ENCODE measurements at places on chromosomes 11 and 22.

DNA sequence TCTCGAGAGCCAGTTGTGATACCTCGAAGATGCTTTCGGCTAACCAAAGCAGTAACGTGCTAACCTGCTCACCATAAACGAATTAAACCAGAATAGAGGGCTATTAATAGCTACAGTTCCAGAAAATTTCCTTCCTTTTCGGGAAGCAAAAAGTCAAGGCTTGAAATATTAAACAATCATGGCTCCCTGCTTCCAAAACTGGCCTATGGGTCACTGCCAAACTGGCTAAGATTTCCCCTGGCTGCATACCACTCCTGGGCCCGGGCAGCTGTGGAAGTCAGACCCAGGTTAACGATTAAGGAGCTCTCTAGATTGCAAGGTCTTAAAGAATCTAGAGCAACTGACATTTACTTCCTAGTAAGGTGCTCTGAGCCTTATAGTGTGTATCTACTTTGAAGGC is 1.7 kb downstream of the AMOTL1 start:
- no peak for DNase-seq

DNA sequence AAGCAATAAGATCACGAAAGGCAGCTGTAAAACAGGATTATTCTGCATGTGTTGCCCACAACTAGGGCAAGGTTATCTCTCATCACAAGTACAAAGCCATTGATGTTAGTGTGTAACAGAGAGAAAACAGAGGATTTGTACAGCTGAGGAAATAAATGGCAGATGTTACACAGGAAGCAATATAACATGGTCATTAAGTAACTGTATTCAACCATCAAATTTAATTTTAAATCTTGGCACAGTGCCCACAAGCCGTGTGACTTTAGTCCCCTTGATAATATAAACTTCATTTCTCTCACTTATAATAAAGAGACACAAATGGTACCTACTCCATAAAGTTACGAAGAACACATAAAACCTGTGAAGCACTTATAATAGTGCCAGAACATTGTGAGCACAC is 17.3 kb downstream of the OR51E2 start:
- DNase-seq: no peak

DNA sequence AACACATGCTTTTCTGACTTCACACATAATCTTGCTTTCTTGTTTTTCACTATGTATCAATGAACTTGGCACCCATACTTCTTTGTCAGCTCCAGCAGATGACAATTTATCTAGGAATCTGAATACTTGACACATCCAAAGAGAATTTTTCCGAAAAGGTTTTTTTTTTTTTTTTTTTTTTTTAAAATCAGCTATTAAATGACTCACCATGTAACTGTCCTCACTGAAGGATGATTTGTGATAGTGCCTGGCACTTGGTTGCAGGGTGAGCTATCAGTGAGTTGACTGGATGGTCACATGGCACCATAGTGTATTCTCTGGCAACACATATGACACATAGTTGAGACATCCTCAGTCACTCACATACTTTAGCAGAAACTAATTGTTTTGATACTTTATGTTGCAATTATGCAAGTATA is 133.4 kb upstream of the E2F8 start:
- no peak for DNase-seq

GRCh38 chr11:22165759-22166513 is 26.9 kb upstream of the ANO5 start:
- no peak for DNase-seq

DNA sequence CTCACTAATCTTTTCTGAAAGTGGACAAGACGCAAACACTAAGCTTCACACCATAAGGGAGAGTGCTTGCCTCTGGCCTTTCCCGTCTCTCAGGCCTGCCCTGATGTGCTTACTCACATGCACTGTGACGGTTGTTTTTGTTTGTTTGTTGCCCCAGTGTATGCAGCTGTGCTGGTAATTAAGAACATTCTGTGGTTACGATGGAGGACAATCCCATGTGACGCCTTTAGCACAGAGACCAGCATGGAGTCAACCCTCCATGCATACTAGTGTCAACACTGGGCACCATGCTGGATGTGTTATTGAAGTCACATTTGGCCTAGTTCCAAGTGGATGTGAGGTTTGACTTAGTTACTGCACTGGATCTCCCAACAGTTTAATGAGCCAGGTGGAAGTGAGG is 27.8 kb upstream of the CDON start:
- no peak for DNase-seq

GRCh38 chr11:774873-775592 is 2.3 kb downstream of the GATD1 start:
- DNase-seq: no peak

- DNase-seq: no peak
Observed at GRCh38 chr11:123452794-123453193, 22.7 kb downstream of the GRAMD1B start.

GRCh38 chr11:727281-727701 is 20.0 kb upstream of the TALDO1 start:
- no peak for DNase-seq

DNA sequence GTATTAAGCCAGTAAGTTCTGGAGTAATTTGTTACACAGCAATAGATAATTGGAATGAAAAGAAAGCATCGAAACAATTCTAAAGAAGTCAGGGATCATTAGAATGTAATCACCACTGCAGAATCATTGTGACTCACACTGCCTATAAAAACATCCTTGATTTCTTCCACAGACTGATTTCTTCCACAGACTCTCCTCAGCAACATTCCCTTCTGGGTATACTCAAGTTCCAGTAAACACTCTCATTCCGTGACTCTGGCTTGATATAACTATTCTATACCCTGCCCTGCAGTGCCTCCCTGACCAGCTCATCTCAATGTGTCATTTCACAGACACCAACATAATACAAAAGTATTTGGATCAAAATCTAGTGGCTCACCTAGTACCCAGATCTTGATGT is 120.5 kb downstream of the BBOX1 start:
- no peak for DNase-seq

All from NCI-H1048 (cell line).